ENCODE measurements at places on chromosomes 2 and 18.

- no peak for DNase-seq
Measured at GRCh38 chr18:13849791-13850190, 25.8 kb downstream of the MC5R start.

DNA sequence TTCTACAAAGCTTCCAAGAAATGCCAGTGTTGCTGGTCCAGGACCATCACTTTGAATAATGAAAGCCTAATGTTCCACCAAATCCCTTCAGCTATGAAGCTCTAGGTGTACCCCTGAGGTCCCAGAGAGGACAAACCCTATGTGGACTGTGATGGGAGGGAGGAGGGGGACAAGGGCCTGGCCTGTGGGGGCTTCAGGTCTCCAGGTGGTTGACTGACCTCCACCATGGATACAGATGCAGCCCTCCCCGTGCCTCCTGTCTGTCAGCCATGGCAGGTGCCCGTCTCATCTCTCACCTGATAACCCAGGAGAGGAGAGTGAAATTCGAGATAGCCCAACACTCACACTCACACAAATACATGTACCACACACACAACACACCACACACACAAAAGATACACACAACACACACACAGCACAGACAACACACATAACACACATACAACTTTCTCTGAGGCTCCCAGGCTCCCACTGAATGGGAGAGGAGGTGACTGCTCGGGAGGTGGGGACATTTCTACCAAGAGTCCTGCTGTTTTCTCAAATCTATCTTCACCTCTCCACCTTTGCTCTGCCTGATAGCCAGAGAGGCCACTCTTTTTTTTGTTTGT, 12.8 kb upstream of the RHOB start:
- no peak for DNase-seq

DNA sequence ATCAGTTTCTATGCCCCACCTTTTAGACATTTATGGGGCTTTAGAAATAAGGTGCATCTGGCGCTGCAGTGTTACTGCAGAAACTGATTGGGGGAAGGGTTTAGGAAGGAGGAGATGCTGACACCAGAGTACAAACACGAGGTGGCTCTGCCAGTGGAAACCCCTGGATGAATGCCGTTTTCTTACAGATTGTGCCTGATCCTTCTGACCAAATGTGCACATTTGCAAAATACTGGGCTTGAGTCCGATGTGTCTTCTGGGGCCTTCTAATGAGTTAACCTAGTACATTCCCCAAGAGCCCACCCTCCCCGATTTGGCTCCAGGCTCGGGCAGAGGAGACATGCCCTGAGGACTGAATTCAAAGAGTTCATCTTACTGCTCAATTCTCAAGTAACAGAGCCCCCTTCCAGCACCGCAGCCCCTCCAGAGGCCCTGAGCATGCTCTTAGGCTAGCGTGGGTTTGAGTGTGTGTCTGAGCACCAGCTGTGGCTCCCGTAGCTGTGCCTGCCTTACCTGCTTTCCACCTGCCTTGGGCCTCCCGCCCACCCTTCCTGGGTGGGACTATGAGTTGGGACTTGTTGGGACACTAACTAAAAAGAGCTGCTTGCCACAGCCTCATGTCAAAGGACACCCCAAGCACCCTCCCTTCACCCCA, 116.7 kb upstream of the COPS8 start:
- DNase-seq, result no peak

GRCh38 chr2:121152861-121153260, 132.1 kb downstream of the TFCP2L1 start:
- DNase-seq, result no peak

GRCh38 chr2:127347734-127348392, 39.9 kb downstream of the MAP3K2 start:
- DNase-seq, result no peak

DNA sequence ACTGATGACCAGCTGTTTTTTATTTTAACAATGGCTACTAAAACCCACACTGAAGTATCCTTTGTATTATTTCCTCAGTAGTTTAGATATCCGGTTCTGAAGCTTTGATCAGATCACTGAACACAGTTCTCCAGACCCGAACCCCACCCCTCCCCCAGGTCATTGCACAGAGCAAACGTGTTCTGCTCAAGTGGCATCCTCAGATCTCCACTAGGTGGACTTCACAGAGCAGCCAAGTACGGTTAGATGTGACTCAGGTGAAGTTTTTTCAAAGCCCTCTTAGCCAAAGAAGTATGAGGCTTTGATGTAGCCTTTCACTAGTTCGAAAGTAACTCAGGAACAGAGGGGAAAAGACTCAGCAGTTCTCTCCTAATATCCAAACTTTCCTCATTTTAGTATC, 142.7 kb upstream of the NRP2 start:
- no peak for DNase-seq

DNA sequence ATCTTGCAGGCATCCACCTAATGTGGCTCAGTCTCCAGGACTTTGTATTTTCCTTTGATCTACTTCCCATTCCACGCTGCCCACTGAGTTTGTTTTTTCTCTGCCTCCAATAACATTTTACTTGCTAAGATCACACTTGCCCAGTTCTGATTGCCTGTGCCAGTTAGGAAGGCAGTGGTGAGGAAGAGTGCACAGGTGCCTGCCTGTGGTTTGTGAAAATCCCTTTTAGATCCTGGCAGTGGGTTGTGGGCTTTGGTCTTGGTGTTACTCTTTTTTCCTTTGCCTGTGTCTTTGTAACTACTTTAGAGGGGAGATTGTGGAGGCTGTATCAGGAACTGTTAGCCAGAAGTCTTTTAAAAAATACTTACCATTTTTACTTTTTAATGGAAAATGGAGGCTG, 36.9 kb upstream of the KCNG2 start:
- no peak for DNase-seq

GRCh38 chr2:227402959-227403358, 15.2 kb upstream of the SCYGR1 start:
- DNase-seq, result no peak
